SW480 (cell line): ENCODE measurements at places on chromosomes 2 and 18.
A peak's percentile ranks its signal among the peaks of the same experiment; 100 is the strongest.

DNA sequence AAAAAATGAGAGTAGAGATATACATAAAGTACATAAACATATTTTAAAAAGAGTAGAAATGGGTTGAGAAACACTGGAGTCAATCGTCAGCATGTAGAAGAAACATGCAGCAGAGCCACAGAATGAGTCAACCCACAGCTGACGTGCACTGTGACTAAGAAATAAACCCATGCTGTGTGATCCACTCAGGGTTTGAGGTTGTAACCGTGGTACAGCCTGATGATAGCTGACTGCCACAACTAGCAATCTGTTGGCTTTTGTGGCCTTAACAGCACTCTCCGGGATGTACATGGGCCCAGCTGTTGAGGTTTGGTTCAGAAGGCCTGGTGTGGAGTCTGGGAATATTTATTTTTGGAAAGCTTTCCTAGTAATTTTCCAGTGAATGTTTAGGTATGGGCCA, 554.4 kb upstream of the MEX3C start:
- no peak for DNase-seq

DNA sequence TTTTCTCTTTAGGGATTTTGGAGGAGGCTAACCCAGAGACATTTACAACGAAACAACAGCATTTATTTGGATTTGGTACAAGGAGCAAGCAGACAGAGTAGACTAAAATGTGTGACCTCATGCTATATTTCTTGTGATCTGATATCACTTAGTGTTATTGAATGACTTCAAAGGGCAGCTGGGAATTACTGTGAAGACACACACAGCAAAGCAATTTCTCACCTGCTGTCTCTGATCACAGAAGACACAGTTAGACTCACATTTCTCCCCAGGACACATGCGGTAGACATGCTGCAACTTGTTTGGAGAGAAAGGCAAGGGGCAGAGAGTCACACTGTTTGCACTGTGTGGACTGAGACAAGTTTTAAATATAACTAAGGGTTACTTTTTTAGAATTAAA, 67.5 kb downstream of the LTBP1 start:
- no peak for DNase-seq

- no peak for DNase-seq
Measured at GRCh38 chr18:45399643-45400042, 215.6 kb upstream of the SLC14A2 start.

DNA sequence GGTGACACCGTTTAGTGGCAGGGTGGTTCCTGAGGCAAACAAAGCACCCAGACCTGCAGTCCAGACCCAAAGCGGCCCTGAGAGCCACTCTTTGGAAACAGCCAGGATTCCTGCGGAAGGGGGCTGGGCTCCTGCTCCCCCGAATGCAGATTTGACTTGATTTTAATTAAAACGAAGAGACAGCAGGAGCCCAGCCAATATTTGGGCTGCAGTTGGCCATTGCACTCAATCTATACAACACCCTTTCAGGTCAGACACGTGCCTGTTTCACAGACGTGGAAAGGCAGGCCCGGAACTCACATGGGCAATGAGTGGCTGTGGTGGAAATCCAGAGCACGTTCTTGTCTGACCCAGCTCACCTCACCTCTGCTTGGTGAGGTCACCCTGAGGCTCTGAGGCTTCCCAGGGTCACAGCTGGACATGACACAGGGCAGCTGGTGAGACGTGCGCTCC, 122.4 kb downstream of the NDUFA10 start:
- DNase-seq = no peak

GRCh38 chr2:28377984-28378678, 14.5 kb upstream of the FOSL2 start:
- peak; percentile 89 for DNase-seq

GRCh38 chr2:224915136-224915535, 127.1 kb downstream of the DOCK10 start:
- DNase-seq = no peak

DNA sequence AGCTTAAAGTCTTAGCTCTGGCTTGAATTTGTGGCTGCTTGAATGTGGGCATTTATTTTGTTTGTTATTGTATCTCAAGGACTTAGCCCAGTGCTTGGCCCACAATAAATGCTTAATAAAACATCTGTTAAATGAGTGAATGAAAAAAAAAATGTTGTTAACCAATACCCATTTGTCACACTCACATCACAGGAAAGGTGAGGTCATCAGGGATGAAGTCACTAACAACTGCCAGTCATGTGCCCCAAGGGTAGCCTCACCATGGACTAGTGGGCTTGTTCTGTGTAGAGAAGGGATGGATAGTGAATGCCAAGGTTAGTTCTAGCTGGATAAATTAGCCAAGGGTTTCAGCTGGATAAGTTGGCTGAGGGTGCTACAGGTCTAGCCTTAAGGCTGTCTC, 3.0 kb downstream of the NRBP1 start:
- DNase-seq = no peak

GRCh38 chr2:135149251-135149650, 97.2 kb downstream of the RAB3GAP1 start:
- no peak for DNase-seq

- no peak for DNase-seq
Measured at GRCh38 chr2:199901942-199902341, 9.2 kb upstream of the C2orf69 start.

DNA sequence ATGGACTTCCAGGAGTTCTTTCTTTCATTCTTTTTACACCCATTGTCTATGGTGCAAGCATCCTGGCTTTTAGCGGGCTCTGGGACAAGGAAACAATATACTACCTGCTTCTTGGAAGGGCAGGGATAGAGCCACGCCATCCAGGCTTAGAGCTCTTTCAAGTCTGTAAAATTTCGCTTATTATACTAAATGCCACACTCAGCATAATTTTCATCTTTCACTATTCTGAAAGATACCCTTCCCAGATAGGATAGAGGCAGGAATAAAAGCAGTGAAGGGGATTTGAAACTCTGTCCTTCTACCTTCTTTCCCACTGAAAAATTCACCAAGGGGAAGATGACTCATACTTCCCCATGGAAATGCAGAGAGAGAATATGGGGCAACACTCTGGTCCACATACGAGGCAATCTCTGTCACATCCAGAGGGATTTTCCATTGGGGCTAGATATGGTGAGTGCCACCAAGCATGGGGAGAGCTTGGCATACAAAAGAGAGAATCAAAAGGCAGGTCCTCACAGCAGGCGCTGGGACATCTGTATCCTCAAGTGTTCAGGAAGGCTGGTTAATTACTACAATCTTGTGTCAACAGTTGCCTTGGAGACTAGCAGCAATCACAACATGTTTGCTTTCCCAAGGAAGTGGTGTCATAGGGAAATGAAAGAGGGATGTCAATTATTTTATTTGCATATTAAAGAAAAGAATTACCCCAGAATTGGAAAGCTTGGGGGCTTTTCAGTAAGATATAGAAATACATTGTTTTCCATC, 127.6 kb downstream of the TDRD15 start:
- no peak for DNase-seq

DNA sequence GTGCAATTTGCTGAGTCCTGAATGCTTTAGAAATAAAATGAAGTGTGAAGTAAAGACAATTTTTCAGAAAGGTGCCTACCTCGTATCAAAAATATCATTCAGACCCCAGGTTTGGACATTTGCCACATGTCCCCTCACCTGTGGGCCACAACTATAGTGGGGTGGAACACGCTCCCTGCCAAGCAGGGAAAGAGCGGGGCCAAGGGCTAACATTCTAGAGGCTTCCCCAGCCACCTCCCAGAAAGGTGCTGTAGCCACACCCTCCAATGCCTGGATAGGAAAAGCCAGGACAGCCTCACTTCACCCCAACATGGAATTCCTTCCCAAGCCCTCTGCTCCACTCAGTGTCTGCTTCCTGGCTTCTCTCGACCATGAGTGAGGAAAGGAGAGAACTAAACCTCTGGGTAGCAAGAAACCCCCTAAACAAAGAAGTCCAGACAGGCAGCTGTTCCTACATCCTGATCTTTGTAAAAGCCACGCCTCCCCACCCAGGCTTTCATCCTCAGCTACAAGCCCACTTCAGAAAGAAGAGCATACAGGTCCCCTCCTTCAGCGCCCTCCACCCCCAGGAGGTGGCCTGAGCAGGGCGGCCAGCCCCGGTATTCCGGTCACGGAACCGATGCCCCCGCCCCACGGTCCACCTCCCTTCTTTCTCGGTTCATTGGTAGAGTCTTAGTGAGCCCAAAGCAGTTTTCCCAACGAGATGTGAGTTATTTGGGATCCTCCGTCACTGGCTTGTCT, 2.1 kb downstream of the COL6A3 start:
- DNase-seq = no peak

DNA sequence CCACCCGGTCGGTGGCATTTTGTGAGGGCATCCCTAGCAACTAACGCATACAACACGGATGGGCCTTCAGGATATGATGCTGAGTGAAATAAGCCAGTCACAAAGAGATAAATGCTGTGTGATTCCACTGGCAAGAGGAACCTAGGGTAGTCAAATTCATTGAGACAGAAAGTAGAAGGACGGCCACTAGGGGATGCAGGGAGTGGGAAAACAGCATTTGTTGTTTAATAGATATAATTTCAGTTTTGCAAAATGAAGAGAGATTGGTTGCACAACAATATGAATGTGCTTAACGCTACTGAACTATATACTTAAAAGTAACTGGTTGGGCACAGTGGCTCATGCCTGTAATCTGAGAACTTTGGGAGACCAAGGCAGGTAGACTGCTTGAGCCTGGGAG, 112.9 kb downstream of the AFF3 start:
- no peak for DNase-seq

GRCh38 chr18:48879008-48879431, 71.7 kb downstream of the SMAD7 start:
- DNase-seq = no peak

GRCh38 chr2:174335988-174336500, 1.3 kb downstream of the SP9 start:
- DNase-seq = peak; percentile 50

DNA sequence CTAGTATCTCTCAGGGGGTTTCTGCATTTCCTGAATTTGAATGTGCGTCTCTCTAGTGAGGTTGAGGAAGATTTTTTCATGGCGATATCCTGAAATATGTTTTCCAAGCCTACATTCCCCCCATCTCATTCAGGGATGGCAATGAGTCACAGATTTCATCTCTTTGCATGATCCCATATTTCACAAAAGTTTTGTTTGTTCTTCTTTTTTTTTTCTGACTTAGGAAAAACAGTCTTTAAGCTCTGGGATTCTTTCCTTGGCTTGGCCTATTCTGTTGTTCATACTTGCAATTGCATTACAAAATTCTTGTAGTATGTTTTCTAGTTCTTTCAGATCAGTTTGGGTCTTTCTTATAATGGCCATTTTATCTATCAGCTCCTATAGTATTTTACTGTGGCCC, 136.5 kb downstream of the DSEL start:
- DNase-seq = no peak

DNA sequence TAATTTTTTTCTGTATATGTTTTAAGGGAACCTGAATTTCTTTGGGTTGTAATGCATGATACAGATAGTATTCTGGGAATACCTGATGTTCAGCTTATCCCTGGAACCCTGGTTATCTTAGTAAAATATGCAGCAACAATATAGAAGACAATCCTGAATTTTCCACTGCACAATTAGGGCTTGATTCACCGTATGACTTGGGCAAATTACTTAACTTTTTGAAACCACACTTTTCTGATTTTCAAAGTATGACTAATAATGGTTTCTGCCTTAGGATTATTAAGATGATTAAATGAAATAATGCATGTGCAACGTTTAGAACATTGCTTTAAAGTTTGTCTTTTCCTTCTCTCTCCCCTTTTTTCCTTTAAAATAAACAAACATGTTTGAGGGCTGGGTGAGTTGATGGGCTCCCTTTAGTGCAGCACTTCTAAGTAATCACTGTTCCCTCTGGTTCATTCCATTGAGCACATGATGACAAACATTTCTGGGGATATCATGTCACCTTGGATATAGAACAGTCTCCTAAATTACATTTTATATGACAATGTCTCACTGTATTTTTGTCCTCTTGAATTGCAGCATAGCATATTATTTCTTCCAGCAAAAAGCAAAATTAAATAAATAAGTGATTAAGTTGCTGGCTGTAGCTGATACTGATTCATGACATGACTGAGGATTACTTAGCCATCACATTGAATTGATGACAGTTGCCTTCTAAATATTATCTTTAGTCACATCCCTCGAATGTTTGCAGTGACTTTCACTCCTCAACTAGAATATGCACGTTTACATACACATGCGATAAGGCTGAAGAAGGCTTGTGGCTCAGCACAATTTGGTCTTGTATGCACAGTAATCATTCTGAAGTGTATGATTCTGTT, 254.5 kb downstream of the NEDD4L start:
- DNase-seq = no peak

DNA sequence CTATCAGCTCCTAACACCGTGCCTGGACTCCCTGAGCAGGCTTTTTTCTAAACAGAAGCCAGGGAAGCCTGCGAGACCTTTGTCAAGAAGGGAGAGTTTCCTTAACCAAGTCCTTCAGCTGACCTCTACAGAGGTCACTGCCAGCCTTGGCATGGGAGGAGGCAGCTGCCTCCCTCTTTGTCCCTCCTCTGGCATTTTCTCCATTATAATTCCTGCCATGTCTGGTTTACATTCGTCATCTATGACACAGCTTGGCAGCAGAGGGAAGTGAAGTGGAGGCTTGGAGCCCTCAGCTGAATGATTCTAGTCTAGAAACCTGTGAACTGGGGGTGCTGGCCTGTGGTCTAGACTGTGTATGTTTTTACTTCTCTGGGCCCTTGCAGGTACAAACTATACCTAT, 22.5 kb downstream of the LIPG start:
- DNase-seq = no peak

GRCh38 chr2:238467062-238467461, 40.3 kb downstream of the ASB1 start:
- DNase-seq = no peak

GRCh38 chr18:58943896-58944295, 79.2 kb downstream of the ZNF532 start:
- DNase-seq = no peak

DNA sequence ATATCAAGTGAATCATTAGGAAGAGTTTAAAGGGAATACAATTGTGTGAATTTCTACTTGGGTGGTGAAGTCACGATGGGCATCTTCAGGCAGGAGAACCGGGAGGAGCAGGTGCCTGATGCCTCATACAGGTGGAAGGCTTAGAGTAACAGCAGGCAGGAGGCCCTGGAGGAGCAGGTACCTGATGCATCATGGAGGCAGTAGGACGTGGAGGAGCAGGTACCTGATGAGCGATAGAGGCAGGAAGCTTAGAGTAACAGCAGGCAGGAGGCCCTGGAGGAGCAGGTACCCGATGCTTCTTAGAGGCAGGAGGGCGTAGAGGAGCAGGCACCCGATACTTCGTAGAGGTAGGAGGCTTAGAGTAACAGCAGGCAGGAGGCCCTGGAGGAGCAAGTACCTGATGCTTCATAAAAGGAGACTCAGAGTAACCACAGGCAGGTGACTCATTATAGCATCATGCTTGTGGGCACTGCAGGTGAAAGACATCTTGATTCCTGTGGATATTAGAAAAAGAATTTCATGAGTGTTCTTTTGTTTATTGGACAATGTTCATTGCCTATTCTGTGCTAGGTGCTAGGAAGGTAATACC, 133.9 kb downstream of the ATP9B start:
- DNase-seq = peak; percentile 57

DNA sequence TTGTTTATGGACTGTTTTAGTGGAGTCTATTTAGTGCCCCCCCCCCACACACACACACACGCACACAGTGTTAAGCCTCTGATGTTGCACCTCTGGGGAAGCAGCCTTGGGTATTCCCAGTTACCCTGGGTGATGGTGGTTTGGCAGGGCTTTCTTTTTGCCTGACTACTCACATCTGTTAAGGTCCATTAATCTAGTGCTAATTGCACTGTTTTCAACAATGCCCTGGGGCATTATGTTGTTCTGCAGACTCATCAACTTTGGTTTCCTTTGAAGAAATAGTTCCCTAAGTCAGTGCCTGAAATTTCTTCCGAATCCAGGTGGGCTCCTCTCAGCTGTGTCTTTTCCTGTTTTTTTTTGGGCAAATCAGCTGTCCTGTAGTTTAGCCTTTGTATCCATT, 34.7 kb downstream of the SPOPL start:
- DNase-seq = no peak
